ENCODE measurements at places on chromosomes 4 and X.

- no peak for DNase-seq
These were observed 55.6 kb upstream of the TADA2B start for GRCh38 chr4:6987588-6987961.

DNA sequence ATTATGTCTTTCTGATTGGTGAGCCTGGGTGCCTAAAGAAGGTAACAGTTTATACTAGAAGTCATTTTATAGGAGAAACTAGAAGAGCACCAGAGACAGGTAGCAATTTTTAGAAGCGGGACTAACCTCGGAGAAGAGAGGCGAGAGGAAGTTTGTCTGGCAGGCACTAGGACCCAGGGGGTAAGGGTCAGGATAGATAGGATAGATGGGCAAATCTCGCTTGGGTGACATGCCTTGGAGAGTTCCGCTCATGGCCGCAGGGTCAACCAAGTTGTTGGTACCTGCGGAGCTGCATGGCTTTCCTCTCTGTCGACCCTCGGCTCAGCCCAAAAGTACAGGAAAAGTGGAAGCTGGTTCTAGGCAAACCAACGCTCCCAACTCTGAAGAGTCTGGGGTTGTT lies 11.3 kb downstream of the PI4K2B start:
- no peak for DNase-seq

DNA sequence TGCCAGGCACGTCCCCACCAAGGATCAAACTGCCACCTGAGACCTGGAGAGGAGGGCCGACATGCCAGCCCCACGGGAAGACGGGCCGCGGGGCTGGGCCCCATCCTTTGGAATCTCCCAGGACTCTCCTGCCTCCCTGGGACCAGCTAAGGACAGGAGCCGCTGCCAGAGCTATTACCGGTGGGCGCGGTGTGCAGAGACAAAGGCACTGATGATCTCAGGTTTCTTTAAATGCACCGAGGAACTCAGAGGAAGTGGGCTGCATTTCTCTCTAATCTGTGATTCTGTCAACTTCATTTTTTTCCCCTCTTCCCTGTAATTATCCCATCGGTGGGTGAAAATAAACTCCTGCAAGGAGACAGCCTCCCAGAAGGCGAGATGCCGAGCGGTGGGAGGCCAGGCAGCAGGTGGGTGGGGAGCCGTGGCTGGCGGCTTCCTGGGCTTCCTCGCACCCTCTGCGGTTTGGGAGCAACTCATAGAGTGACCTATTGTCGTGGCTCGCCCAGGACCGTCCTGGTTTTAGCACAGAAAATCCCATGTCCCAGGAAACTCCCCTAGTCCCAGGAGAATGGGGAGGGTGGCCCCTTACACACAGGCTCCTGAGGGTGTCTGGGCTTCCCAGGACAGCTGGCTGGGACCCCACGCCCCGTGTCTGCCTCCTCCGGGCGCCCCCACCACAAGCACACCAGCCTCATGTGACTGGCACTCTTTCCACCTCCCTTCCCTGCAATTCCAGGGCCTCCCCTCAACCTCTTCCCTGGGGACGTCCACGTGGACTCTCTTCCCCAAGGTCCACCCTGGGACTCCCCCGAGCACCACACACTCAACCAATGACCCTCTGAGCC lies 62.3 kb upstream of the ADRA2C start:
- no peak for DNase-seq

DNA sequence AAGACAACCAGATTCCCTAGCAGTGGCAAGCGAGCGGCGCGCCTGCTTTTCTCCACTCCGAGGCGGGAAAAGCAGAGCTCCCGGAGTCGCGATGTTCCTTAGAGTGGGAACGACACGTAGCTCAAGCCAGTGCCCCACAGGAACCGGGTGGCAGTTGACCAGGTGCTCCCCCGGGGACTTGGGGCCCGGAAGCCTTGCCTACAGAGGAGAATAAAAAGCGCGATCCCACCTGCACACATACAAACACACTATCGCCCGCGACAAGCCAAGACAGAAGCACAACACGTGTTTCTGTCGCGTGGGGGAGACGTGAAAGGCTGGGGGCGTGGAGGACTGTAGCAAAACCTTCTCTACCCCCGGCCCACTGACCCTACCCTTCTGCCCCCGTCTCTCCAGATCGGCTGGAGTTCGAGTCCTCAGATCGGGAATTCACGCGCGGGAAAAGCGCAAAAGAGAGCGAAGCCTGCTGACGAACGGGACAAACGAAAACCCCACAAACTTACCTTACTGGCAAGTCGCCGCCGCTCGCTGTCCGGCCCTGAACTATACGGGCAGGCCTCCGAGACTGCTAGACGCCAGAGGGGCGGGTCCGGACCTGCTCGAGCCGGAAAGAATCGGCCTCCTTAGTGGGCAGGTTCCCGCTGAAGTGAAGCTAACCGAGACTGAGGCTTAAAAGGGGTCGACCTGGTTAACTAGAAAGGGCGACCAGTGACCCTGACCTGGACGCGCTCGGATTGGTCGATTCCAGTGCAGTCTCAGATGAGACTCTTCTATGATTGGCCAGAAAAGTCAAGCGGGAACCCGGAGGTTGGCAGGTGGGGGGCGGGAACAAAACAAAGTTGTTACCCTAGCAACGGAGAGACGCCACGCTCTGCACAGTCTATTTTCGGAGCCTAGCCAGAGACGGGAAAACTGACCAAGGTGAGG lies at the start of the genes DNAAF6 and NUP62CL:
Gene DNAAF6, plus strand, starts transcription at position 842 of the 927 bp plus-strand sequence. CDS start 6,265 bp downstream, outside the sequence.
Gene NUP62CL, minus strand, starts transcription at position 664 of the 927 bp plus-strand sequence. CDS start 31,287 bp downstream, outside the sequence.
- peak; percentile 12 for DNase-seq

DNA sequence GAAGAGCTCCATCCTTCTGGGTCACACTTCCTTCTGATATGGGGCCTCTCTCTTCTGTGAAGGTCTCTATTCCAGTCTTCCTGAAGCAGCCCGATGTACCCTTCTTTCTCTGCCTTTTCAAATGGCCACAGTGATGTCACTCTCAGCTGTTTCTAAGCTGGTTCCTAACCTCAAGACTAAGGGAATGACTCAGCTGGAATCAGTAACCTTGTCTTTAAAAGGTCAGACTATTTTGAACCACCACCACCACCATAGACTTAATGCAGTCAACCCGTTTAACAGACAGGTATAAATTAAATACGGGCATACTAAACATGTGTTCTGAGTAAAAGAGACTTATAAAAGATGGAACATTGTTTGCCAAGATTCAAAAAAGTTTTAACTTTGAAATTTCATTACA lies 121.0 kb downstream of the PPA2 start:
- DNase-seq, result no peak

- DNase-seq, result no peak
These were observed 79.7 kb downstream of the KIT start for GRCh38 chr4:54737421-54737820.

GRCh38 chr4:3836756-3837601 lies 70.8 kb downstream of the ADRA2C start:
- DNase-seq, result no peak

DNA sequence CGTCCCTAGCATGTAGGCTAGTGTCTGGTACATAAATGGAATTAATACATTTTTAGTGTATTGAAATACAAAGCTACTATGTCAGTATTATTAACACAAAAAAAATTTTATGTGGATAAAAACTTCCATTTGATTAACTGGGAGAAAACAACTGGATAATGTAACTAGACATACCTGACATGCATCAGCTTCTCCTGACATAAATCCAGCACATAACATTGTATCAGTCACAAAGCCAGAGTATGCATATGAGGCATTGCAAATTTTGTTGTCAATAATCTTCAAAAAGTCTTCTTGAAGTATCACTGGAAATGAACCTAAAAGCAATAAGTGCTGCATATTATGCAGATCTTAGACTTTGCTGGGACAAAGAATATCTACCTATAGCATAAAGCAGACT lies 16.9 kb downstream of the TMPRSS11B start:
- DNase-seq, result no peak

DNA sequence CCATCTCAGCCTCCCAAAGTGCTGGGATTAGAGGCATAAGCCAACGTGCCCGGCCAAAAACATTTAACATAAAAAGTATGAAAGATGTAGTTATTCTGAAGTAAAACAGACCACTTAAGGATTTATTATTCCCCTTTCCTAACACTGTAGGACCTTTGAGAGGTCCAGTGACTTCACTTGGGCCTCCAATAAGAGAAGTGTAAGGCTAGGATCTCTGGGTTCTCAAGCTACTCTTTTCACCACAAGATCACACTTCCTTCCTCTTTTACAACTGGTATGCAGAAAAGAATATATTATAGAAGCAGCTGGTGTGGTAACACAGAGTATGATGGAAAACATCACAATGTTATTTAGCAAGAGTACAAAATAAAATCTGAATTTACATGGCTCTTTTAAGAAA lies 30.2 kb upstream of the CCNG2 start:
- DNase-seq, result no peak

DNA sequence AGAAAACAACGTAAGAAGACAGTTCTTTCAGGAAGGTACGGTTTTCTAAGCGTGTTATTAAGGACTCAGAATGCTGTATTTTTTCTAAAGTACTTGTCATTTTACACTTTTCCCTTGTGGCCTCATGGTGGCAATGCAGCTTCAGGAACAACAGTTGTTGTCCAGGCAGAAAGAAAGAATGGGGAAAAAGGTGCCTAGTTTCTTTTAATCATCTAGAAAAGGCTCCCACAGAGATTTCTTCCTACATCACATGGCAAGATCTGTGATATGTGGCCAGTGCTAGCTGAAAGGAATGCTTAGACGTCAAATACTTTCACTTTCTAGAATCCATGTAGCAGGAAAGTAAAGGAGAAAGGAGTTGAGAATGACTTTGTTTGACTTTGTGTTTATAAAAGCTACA lies 49.0 kb upstream of the TRAM1L1 start:
- no peak for DNase-seq

DNA sequence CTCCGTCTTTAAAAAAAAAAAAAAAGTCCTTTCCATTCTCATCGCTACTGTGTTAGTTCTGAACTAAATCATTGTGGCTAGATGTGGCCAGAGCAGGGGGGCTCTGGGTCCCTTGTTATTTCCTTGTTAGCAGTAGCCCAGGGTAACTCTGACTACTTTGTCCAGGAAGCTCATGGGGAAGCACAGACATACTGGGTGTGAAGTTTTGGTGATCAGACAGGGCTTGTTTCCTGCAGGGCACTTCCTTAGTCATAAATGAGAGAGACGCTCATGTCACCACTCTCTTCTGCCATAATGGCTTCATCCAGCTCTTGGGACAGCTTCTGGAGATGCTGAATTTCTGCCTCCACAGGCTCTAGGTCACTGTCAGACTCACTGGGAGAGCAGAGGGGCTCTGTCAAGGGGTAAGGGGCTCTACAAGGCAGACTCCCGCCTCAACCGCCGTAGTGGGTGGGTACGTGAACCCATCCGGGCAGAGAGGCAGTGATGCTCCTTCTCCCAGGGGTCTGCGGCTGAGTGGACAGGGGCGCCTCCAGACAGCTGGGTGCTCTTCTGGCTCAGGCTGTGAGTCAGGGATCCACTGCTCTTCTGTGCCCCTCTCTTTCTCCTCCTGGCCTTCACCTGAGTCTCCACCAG lies 12.9 kb downstream of the STIM2 start:
- DNase-seq, result peak; percentile 90

DNA sequence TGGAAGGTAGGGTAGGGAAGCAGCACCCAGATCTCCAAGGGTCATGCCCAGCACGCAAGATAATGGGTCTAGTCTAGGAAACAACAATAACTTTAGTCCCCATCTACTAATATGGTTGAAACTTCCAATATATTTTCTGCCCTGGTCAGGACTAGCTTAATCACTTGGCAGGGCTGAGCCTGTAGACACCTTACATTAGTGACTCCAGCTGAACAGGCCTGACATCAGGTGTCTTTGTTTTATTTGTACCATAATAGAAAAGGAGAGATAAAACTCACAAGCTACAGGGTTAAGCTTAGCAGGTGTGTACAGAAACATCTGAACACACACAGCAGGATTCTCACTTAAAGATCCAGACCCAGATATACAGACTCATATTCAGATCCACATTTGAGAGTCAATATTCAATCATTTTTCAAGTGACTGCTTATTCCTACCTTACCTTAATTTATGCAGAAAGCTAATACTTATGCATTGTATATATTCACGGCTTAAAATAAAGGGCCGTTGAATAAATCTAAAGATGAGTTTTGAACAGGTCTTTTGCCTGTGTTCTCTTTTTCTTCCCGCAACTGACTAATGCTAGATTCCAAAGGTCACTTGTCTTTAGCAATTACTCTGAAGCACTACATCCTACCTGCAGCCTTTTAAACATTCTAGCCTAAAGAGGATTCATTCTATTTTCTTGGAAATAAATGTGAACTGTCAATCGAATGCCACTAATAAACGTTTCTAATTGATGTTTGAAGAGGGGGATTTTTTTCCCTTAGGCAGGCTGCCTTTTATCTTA lies 745.3 kb downstream of the RPA4 start:
- no peak for DNase-seq

DNA sequence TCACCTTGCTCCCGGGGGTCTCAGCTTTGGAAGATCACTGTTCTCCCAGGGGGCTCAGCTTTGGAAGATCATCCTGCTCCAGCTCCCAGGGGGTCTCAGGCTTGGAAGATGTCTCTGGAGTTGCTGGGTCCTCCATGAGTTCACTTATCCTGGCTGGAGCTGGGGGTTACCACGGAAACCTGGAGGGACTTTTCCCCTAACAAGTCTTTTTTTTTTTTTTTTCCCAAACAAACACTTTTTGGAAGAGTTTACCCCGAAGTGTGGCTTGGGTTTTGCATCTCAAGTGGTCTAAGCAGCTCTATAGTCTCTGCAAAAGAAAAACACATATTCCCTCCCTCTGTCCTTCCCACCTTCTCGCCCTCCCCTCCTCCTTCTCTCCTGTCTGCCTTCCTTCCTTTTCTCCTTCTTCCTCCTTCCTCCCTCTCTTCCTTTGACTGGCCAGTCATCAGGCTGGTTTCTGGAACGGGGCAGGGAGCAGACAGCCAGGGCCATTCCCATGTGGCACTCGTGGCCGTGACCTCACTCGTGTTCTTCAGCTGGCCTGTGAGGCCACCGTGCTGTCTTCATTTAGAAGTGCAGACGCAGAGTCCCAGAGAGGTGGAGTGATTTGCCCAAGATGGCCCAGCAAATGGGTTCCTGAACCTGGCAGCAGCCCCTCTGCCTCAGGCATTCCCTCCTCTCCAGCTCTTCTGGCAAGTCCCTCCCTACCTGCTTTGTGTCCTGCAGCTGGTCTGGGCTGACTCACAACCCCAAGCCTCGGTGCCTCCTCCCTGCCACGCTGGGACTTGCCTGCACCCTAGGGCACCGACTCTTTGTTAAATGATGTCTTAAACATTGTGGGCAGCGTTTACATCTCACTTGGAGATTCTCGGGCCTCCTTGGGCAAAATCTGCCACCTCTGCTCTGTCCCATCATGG lies 25.9 kb upstream of the HMX1 start:
- no peak for DNase-seq

- no peak for DNase-seq
These were observed 31.5 kb downstream of the PRPS1 start for GRCh38 chrX:107659768-107660167.

DNA sequence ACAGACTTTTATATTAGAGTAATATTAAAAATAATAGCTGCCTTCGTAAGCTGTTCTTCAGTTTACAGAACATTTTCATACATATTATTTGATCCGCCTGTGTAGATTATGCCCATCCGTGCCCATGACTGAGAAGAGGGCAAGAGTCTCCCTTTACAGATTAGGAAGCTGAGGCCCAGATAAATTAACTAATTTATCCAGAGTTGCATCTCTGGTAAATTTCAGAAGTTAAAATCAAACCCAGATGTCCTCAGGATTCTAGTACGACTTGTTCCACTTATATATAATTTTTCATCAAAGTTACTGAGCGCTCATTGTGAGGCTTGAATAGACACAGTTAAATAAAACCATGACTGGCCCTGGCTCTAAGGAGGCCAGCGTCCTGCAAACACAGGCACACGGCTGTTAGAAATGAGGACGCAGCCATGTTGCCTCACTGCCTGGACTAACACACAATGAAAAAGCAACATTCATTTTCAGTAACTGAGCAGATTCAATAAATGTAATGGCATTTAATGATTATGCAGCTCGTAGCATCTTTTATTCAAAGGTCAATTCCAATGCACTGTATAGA lies 148.0 kb downstream of the TENM3 start:
- DNase-seq, result no peak
